ENCODE measurements at places on chromosomes 13 and 19. TPM values are rescaled to one million over a fixed set of nuclear protein-coding genes. Genes with fewer than 3 reads are reported as not detected.
A peak's percentile ranks its signal among the peaks of the same experiment; 100 is the strongest.

GRCh38 chr13:26867451-26868091 is 107.0 kb upstream of the GPR12 start:
- no peak overlapping the region for H3K27ac ChIP-seq
- H3K4me3 ChIP-seq = no peak overlapping the region

- peak overlapping the region; percentile 92 for H3K27ac ChIP-seq
- peaks cover 7% of the 10 kb centered on the region for H3K4me1 ChIP-seq
- DNase-seq = peak; percentile 82
- H3K4me3 ChIP-seq = peak overlapping the region; percentile 79
- no peaks in the 10 kb centered on the region for H3K27me3 ChIP-seq
These were observed 2.3 kb upstream of the MZF1 start for GRCh38 chr19:58575183-58576041.

- no peaks in the 10 kb centered on the region for H3K27me3 ChIP-seq
- no peak overlapping the region for H3K4me3 ChIP-seq
- no peak overlapping the region for H3K27ac ChIP-seq
- DNase-seq = no peak
These were observed 22.0 kb upstream of the RAP2A start for GRCh38 chr13:97411984-97412383.

The ZNF610 gene
- total RNA-seq = 5.5 TPM

DNA sequence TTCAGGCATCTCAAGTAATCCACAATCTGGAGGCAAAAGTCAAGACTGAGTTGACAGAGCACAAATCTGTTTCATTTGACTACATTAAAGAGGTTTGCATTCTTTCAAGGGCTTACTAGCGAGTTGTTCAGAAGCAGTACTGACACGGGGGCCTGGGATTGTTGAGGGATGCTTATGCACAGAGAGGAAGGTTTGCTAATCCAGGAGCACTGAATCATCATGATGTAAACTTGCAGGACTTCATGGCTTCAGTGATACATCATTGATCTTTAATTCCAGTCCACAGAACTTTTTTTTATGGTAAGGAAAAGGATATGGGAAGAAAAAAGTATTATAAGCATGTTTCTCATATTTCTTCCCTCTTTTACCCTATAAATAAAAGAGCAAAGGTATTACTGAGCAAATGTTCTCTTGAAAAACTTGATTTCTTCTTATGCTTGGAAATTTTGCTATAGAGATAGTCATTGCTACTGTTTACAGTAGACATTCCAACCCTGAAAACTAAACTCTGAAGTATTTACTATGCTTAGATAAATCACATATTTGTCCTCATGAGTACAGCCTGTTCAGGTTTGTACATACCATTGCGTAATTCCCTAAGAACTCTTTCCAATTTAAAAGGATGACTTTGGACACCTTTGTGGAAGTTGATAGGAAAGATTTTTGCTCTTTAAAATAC is 65.8 kb upstream of the KPNA3 start:
- H3K4me3 ChIP-seq = no peak overlapping the region
- H3K36me3 ChIP-seq = no peaks in the 10 kb centered on the region
- H3K27me3 ChIP-seq = no peaks in the 10 kb centered on the region
- peak overlapping the region; percentile 73 for H3K27ac ChIP-seq

The JOSD2 gene
- total RNA-seq = 31.7 TPM

GRCh38 chr19:2391118-2391725 is 31.2 kb downstream of the TMPRSS9 start:
- H3K27ac ChIP-seq = no peak overlapping the region
- DNase-seq = peak; percentile 10
- no peaks in the 10 kb centered on the region for H3K27me3 ChIP-seq

DNA sequence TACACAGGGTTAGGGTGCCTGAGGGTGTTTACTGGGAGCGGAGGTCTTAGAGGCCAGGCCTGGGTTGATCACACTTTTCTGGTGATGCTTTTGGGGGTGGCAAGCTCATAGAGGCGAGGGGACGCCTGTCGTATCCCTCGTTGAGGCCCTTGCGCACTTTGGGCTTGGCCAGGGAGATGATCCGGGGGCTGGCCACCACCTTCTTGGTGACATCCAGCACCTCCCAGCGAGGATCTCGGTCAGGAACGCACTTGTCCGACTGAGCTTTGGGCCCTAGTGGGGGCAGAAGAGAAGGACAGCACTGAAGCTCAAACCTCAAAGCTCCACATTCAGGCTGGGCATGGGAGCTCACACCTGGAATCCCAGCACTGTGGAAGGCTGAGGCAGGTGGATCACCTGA is 17.6 kb upstream of the MIER2 start:
- no peak for DNase-seq
- no peaks in the 10 kb centered on the region for H3K36me3 ChIP-seq
- no peak overlapping the region for H3K4me3 ChIP-seq
- H3K27me3 ChIP-seq = no peaks in the 10 kb centered on the region
- no peak overlapping the region for H3K27ac ChIP-seq
- no peaks in the 10 kb centered on the region for H3K4me1 ChIP-seq

The NUDT19 gene
- 21.7 TPM for total RNA-seq

- peaks cover 2% of the 10 kb centered on the region for H3K4me1 ChIP-seq
- no peak overlapping the region for H3K27ac ChIP-seq
- no peaks in the 10 kb centered on the region for H3K36me3 ChIP-seq
- H3K27me3 ChIP-seq = no peaks in the 10 kb centered on the region
These were observed 42.2 kb upstream of the SERP2 start for GRCh38 chr13:44331446-44331845.

DNA sequence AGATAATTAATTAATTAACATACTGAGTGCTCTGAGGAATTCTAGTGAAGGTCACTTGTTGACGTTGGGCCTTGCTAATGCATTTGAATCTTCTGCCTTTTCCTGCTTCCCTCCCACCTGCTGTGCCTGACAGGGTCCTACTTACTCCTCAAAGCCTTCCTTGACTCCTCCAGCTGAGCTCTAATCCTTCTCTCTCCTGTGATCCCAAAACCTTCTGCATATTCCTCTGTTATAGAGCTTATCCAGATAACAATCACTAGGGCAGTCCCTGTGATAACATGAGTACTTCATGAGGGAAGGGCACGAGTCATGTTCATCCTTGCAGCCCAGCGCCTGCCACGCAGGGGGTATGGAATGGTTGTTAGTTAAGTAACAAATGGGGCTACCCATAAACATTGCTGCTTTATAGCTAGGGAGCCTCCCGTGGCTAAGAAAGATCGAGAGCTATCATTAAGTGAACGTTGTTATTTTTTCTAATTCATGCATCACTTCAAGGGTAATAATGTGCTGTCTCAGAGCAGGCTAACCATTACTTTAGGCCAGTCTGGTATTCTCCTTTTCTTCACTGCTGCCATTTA is 19.1 kb upstream of the SPATA13 start:
- no peak overlapping the region for H3K4me3 ChIP-seq
- no peak overlapping the region for H3K27ac ChIP-seq
- DNase-seq = no peak

The KLF2 gene
- total RNA-seq = 24.4 TPM

The TNNT1 gene
- total RNA-seq = 87.9 TPM

The CPB2 gene
- not detected for total RNA-seq

DNA sequence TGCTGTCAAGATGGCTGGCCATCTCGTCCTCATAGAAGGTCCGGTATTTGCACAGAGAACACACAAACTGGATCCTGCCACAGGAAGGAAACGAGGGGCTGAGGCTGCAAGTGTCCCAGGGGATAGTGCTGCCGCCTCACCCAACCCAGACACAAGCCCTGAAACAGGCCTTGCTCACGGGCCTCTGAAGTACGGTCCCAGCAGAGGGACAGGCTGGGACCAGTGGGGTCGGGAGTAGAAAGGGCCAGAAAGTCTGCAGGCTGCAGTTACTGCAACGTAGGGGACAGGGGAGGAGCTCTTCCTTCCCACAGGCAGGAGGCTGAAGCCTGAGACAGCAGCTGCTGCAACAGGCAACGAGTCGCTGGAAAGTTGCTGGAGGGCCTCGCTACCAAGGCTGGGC is 18.2 kb upstream of the AKAP8 start:
- peaks cover 43% of the 10 kb centered on the region for H3K36me3 ChIP-seq
- no peaks in the 10 kb centered on the region for H3K4me1 ChIP-seq
- H3K4me3 ChIP-seq = no peak overlapping the region
- DNase-seq = no peak

GRCh38 chr19:43777163-43777695 is 3.5 kb downstream of the KCNN4 start:
- no peaks in the 10 kb centered on the region for H3K27me3 ChIP-seq
- H3K4me3 ChIP-seq = no peak overlapping the region
- no peak for DNase-seq
- peak overlapping the region; percentile 82 for H3K27ac ChIP-seq
- H3K4me1 ChIP-seq = peaks cover 3% of the 10 kb centered on the region
- no peaks in the 10 kb centered on the region for H3K36me3 ChIP-seq

- DNase-seq = no peak
- no peak overlapping the region for H3K27ac ChIP-seq
- no peak overlapping the region for H3K4me3 ChIP-seq
- H3K4me1 ChIP-seq = no peaks in the 10 kb centered on the region
These were observed 600.6 kb downstream of the SLITRK1 start for GRCh38 chr13:83281654-83282053.

The PGPEP1 gene
- 18.0 TPM for total RNA-seq

DNA sequence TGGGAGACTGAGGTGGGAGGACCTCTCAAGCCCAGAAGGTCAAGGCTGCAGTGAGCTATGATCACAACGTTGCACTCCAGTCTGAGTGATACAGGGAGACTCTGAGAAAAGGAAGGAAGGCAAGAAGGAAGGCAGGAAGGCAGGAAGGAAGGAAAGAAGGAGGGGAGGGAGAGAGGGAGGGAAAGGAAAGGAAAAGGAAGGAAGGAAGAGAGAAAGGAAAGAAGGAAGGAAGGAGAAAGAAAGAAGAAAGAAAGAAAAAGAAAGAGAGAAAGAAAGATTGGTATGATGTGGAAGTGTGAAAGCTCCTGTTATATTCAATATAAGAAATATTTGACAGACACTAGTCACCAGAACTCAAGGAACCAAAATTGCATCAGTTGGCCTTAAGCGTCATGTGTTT is 32.5 kb upstream of the CEBPG start:
- H3K4me3 ChIP-seq = no peak overlapping the region
- no peaks in the 10 kb centered on the region for H3K27me3 ChIP-seq
- no peak overlapping the region for H3K27ac ChIP-seq

The TLE6 gene
- 9.0 TPM for total RNA-seq

Data from prostate gland (tissue), 2 donors.